GM13977 (cell line): ENCODE measurements at places on chromosomes 3 and 15.

- no peak for DNase-seq
Observed at GRCh38 chr3:174859756-174860155, 622 bp downstream of the NAALADL2 start.

- no peak for DNase-seq
Observed at GRCh38 chr3:160537729-160538128, 27.6 kb downstream of the KPNA4 start.

GRCh38 chr15:31468911-31469785, 142.5 kb downstream of the KLF13 start:
- no peak for DNase-seq

- no peak for DNase-seq
Observed at GRCh38 chr3:140296796-140297352, 361.9 kb downstream of the CLSTN2 start.

DNA sequence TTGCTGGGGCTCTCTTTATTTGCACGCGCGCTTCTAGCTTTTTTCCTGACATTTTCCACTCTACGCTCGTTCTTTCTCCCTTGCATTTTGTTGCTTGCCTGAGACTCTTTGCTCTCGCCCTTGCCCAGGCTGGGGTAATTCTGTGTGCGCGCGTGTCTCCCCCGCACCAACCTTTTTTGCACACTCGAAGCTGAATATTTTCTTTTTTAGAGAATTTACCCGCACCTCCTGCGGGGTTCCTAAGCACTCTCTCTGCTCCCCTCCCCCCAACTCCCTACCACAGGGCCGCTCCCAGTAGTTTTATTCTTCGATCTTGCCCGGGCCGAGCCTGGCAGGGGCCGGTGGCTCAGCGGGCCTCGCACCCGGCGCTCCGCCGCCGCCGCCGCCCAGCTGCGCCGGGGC, 732 bp downstream of the FAM43A start:
- DNase-seq = no peak

DNA sequence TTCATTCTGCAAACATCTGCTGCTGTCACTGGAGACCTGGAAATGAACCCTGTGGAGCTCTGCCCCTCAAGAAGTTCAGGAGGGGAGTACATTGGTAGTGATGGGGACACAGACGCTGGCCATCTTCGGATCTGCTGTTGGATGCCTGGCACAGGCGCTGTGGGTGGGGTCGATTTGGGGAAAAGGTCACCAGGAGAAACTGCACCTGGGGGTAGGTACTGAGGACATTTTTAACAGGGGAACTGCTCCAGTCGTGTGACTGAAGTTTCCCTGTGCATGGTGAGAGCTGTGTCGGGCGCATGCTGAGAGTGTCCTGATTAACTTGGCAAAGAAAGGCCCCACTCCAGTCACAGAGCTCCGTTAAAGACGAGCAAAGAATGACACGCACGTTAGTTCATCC, 3.4 kb downstream of the UROC1 start:
- no peak for DNase-seq

- DNase-seq = no peak
Observed at GRCh38 chr3:97350971-97351370, 413.6 kb upstream of the ARL6 start.

GRCh38 chr3:65268426-65268825, 580.6 kb upstream of the ADAMTS9 start:
- DNase-seq = no peak

DNA sequence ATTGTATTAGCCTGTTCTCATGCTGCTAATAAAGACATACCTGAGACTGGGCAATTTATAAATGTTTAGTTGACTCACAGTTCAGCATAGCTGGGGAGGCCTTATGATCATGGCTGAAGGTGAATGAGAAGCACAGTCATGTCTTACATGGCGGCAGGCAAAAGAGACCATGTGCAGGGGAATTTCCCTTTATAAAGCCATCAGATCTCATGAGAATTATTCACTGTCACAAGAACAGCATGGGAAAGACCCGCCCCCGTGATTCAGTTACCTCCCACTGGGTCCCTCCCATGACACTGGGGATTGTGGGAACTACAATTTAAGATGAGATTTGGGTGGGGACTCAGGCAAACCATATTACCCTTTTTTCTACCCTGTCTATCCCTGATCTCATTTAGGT, 51.5 kb upstream of the MYZAP start:
- no peak for DNase-seq

DNA sequence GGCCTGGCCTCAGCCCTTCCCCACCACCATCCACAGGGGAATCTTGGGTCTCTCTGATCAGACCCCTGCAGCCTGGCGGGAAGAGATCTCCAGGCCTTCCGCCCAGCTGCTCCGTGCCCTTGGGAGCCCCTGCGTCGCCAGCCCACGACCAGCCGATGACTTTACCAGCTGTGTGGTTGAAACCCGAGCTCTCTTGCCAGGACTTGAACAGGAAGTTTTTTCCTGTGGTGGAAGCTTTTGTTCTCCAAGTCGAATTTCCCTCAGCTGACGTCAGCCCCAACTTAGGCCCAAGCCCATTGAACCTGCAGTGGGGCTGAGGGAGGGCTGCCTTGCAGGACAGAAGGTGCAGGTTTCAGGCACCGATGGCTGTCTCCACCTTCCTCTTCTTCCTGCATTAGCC, 51.7 kb upstream of the SMAD3 start:
- DNase-seq = no peak

DNA sequence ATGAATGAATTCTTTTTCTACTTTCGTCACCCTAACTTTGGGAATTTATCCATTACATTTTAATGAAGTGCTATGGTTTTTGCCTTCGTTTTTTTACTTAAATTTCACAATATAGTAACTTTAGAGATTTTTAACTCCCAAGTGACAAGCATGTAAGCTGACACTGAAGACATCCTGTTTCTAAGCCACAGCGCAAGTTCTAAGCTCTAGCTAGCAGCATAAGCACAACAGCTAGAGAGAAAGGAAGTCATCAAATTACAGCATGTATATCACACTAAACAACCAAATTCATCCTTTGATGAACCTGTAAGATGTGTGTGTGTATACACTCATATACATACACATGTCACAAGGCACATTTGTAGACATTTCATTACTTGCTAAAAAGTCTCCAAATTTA, 119.3 kb downstream of the P3H2 start:
- DNase-seq = no peak

- DNase-seq = no peak
Observed at GRCh38 chr15:99350408-99350807, 99.1 kb downstream of the LRRC28 start.

DNA sequence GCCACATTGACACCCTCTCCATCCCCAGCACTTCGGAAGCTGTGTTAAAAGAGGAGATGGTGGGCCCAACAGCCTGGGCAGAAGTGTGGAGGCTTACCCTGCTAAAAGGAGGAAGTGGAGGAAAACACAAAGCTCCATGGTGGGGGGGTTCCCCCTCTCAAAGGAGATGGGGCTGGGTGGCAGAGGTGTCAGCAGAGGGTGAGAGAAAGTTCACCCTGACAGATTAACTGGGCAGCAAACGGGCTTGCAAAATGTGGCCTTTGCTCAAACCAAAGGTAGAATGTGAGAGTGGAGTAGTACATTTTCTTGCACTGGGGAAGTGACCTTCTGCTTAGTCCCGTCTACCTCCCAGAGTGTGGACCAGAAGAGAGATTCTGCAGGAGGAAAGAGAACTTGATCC, 44.7 kb downstream of the MYO1E start:
- DNase-seq = no peak

GRCh38 chr3:159739969-159740368, 248.7 kb upstream of the IL12A start:
- DNase-seq = no peak

- DNase-seq = no peak
Observed at GRCh38 chr3:143252931-143253330, 133.4 kb downstream of the CHST2 start.

- no peak for DNase-seq
Observed at GRCh38 chr15:41932101-41932500, 38.2 kb upstream of the SPTBN5 start.

DNA sequence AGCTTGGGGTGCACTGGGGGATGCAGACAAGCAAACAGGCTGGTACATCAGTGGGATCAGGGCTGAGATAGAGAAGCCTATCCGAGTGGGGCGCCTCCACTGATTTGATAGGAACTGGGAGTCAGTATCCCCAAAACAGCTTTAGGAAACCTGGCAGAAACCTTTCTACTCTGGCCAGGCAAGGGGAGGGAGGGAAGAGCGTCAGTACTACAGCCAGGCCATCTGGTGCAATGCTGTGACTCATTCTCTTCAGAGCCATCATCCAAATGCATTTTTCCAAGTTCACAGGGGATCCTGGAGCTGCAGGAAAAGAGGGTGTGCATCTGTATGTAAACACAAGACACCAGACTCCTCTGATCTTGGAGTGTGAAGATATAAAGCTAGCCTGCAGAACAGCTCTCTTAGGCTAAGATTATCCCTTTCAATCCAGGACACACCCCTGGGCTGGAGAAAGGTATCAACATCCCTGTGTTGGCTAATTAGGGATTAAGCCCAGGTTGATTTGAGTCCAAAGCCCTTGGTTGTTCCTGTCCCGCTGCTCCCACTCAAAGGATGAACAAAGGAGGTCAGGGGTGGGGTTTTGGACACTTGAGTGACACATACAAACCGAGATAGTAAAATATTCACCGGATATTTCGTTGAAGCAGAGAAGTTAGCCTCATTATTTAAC, 9.3 kb downstream of the GALNT15 start:
- no peak for DNase-seq

DNA sequence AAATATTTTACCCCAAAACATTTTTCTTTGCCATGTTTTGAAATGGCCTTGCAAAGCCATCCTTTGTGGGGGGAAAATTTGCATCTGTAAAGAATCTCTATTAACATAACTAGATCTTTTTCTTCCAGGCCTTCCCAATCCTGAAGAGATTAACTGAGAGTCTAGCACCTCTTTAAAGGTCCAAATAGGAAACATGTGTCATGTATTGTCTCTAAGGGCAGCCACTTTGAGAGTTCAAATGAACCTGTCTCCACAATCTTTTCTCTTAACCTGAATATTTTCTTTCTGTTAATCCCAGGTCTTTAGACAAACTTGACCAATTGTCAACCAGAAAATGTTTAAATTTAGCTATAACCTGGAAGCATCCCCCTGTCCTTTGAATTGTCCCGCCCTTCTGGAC, 236.6 kb upstream of the PROK2 start:
- no peak for DNase-seq

- no peak for DNase-seq
Observed at GRCh38 chr15:44812029-44812517, 75.7 kb downstream of the TRIM69 start.

DNA sequence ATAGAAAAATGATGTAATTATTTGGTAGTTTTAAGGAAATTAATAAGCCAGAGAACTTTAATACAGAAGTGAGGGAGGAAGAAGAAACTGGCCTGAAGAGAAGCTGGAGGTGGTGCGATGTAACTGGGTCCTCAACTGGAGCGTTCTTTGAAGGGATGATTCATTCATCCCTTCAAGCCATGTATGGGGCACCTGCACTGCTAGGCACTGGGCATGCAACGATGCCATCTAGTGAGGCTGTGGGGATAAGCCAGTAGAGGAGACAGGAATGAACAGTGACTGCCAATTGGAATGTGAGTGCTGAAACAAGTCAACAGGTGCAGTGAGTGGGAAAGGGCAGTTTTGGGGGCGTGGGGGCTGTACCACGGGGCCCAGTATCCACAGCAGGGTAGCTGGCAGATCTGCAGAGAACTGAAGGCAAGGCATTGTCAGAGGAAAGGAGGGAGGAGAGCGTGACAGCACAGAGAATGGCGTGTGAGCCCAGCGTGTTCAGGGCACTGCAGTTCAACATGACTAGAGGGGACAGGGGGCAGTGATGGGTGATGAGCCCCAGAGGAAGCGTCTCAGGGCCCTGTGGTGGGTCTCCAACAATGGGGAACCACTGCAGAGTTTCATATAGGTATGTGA, 3.8 kb upstream of the KIF23 start:
- DNase-seq = no peak

DNA sequence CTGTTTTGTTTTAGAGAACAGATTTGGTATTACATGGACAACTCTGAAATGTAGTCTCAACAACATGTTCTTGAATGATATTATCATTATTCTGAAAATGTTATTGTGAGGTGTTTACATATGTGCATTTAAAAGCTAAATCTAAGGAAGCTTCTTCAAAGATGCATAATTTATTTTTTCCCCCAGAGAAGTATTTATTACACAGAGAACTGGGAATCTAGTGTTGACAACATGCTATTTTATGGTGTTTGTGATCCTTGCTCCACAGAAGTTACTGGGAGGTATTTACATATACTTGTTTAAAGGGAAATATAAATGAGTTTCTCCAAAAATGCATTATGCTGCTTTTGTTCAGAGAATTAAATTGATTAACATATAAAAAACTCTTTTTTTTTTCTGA, 18.3 kb upstream of the TUBGCP5 start:
- DNase-seq = no peak

DNA sequence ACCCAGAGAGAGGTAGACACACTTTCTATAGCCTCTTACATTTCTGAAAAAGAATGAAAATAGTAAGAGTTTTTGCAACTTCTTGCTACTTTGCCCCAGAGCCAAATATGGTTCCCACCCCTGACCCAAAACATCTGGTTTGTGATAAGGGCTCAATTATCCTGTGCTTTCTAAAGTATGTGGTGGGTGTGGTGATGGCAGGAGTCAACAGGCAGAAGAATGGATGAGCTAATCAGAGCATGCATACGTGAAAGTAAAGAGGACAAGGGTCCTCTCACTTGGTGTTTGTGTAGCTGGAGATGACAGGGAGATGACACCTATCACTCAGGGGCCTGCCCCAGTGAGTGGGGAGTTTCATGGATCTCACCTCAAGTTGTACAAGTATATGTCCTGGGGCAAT, 19.1 kb downstream of the KBTBD8 start:
- DNase-seq = no peak

GRCh38 chr3:13167064-13167743, 94.0 kb upstream of the IQSEC1 start:
- no peak for DNase-seq

GRCh38 chr3:62154457-62155148, 218.7 kb downstream of the FEZF2 start:
- no peak for DNase-seq
